ENCODE measurements at places on chromosomes 5 and 9.

DNA sequence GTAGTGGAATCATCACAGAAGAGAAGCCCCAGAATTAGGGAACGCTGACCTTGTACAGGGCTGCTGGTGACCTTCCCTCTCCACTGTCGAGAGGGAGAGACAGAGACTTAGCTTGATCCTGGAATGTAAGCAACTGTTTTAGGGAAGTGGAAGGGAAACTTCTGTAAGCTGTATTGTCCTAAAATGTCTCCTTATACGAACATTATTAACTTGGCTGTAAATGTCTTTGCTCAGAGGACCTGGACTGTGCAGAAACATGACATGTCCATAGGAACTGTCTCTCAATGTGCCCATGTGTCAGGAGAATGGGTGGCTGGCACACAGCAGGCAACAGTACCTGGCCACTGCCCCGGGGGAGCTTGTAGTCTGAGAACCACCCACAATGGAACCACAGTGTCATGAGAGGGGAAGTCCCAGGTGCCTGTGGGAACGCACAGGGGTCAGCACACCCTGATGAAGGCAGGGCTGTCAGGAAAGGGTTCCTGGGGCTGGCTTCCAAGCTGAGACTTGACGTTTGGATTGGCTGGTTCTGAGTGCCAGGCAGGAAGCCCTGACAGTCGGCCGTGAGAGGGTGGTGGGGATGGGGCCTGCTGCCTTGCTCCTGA, 34.0 kb downstream of the DAP start:
- DNase-seq, result no peak

GRCh38 chr5:80282054-80282453, 26.2 kb upstream of the SERINC5 start:
- DNase-seq, result no peak

DNA sequence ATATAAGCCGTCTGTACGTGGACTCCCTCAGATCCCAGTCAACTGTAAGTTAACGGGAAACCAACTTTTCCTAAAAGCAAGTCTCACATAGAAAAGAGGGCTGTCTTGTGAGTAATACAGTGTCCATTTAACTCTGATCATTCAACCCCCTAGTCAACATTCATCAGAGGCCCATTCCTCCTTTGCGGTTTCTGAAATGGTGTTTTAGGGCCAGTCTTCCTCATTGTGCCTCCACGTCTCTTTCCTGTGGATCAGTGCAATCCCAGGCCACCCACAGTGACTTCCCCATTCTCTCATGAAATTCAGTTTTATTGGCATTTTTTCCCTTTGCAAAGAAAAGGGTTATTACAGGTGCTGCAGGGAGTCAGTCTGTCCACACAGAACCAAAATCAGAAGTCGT, 261.8 kb downstream of the NR3C1 start:
- no peak for DNase-seq

DNA sequence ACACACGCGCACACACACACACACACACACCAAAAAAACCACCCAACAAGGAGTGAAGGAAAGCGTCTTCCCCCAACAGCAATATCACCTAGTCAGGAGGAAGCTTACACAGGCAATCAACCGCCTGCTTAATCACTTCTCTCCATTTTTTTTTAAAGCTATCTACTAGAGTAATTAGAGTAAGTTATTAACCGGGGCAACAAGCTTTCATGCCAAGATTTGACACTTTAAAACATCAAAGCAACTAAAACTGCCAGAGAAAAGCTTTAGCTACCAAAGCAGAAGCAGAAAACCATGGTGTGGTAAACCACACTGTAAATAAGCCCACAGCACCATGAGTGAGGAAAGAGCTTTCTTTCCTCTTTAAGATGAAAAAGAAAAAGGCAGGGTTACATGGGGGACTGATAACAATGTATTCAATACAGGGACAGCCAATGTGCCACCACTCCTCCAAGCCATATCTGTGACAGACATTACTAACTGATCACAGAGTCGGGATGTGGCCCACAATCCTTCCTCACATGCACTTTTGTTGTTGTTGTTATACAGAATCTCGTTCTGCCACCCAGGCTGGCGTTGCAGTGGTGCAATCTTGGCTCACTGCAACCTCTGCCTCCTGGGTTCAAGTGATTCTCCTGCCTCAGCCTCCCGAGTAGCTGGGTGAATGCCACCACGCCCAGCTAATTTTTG, 282.1 kb downstream of the CRB2 start:
- no peak for DNase-seq

DNA sequence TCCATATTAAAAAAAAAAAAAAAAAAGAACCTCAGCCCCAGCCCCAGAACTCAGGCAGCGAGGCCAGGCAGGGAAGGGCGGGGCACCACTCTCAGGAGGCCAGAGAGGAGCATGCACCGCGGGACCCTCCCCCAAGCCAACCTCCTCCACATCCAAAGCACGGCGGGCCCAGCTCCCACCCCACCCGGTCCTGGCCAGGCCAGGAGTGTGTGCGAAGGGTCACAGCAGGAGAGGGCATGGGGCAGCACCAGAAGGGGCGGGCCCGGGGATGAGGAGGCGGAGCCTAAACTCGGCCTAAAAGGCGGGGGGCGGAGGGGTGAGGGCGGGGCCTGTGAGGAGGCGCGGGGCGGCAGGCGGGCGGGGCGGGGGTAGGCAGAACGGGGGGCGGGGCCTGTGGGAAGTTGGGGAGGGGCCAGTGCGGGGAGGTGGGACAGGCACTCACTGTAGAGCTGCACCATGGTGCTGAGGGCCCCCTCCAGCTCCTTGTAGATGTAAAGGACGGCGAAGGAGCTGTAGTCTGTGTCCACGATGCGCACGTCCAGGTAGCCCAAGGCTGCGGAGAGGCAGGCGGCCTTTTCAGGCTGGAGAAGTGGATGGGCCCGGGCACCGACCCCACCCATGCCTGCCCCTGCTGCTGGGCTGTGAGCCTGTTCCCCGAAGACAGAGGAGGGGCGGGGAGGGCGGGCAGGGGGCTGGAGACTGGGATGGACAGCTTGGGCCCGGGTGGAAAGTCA, 1.2 kb downstream of the LCN15 start:
- no peak for DNase-seq

- no peak for DNase-seq
Measured at GRCh38 chr5:57983426-57983825, 476.5 kb downstream of the PLK2 start.

GRCh38 chr9:133098871-133099270, 22.2 kb downstream of the RALGDS start:
- no peak for DNase-seq

GRCh38 chr9:19935422-19935821, 146.6 kb upstream of the SLC24A2 start:
- DNase-seq, result no peak

DNA sequence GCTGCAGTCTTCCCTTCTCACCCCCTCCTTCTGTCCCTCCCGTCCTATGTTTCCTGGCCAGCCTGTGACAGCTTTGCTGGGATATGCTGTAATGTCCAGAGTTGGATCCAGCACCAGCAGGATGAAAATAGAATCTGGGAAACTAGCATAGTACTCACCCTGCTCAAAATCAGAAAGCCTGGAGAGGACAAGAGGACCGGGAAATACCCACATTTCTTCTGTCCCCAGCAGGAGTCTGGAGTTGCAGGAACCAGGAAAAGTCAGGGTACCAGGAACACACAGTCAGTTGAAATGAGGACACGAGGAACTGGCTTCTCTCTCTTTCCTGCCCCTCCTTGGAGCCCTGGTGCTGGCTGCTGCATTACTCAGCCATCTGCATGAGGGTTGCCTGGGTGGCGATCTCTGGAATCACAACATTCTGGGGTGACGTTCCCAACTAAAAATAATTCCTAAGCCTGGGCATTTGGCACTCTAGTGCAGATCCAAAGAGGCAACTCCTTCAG, 59.6 kb upstream of the NFIL3 start:
- DNase-seq, result no peak

GRCh38 chr5:51810592-51810991, 427.3 kb downstream of the ISL1 start:
- no peak for DNase-seq

DNA sequence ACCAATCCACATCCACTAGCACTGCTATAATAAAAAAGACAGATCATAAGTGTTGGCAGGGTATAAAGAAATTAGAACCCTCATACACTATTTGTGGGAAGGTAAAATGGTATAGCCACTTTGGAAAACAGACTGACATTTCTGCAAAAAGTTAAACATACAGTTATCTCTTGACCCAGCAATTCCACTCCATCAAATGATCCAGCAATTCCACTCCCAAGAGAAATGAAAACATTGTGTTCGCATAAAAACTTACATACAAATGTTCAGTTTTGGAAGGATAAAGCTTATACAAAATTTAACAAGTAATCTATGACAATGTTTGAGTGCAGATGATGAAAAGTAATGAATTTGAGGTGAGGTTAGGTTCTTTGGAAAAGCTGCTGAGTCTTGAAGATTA, 2.1 kb downstream of the KIF27 start:
- no peak for DNase-seq

GRCh38 chr9:131833906-131834305, 94.0 kb upstream of the RAPGEF1 start:
- DNase-seq, result no peak

GRCh38 chr9:120043448-120043847, 536.5 kb downstream of the CDK5RAP2 start:
- DNase-seq, result no peak

- DNase-seq, result no peak
Measured at GRCh38 chr5:124643336-124643735, 103.1 kb downstream of the ZNF608 start.

DNA sequence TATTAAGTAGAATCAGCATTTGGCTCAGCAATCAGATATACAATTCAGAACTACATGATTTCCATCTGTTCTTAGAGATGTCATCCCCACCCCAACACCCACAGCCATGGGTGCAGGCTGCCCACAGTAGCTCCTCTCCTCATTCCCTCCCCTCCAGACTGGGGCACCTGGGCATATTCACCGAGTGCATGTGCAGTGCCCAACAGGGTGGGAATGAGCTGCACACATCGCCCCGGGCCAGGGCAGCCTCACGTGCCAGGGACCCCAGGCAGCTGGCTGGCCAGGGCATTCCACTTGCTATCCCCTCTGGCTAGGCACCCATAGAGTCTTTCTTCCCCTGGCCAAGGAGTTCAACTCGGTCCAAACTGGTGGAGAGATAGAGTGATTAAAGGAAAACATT, 461.9 kb upstream of the NUDT12 start:
- no peak for DNase-seq

Measured in vagina (tissue), 2 donors.